ENCODE measurements at places on chromosomes 3 and 15. TPM values are rescaled to one million over a fixed set of nuclear protein-coding genes. Genes with fewer than 3 reads are reported as not detected.

Gene AMOTL2
- total RNA-seq = 21.2 TPM

GRCh38 chr3:63845215-63845614 is 18.4 kb downstream of the THOC7 start:
- no peak for DNase-seq

Gene C3orf52
- 22.6 TPM for total RNA-seq

DNA sequence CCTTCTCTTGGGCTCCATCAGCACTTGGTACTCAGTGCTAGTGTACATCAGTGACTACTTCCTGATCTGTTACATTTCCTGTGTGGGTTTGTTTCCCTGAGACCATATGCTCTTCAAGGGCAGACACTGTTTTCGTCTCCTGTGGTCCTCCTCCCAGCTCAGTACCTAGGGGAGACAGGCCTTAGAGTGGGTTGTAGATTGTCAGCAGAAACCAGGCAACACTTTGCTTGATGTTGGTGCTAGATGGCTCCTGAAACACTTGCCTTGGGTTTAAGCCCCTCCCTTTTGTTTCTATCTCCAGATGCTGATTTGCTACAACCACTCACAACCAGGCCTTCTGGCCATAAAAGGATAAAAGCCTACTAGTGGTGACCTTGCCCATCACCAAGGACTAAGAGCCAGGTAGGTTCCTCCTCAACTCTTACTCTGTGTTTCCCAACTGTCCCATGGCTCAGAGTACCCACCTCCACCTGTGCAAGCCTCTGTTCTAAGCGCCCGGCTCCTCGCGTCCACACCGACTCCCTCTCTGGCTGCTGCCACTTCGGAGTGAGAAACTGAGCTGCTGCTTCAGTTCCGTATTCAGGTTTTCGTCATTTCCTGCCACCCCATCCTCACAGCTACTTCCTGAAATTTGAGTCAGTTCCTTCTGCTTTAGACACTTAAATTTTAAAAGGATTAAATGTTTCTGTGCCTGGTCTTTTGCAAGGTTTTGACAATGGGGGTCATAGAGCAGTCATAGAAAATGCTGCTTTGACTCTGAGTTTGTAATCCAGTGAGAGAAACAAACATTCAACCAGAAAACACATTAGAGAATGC is at the start of gene HCLS1:
Gene HCLS1 (minus strand): TSS at position 548 of the 816 bp plus-strand sequence. CDS start 2,556 bp downstream, outside the sequence.
- peak; percentile 61 for DNase-seq

- DNase-seq = no peak
Observed at GRCh38 chr3:180496995-180497394, 105.0 kb upstream of the TTC14 start.

Gene CRYGS
- 3.2 TPM for total RNA-seq

Gene GRM2
- total RNA-seq = 0.22 TPM

DNA sequence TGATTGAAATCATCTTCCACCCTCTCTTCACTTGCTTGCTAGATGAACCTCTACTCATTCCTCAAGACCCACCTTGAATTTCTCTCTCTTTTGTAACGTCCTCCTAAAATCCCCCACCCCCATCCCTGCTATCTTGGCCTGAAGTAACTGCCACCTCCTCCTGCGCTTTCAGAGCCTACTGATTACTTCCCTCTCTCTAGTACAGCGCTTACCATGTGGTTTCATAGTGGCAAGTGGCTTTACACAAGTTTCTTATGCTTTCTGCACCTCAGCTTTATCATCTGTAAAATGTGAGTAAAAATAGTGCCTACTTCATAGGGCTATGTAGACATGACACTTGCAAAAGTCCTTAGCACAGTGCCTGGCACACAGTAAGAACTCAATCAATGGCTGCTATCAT is 28.7 kb upstream of the DAZL start:
- DNase-seq = no peak

GRCh38 chr3:159657176-159657575 is 331.5 kb upstream of the IL12A start:
- DNase-seq = no peak

GRCh38 chr15:29129926-29130325 is 139.7 kb downstream of the NSMCE3 start:
- peak; percentile 7 for DNase-seq

Gene SAMD7
- not detected for total RNA-seq

GRCh38 chr15:74723754-74724334 is 1.5 kb downstream of the CYP1A1 start:
- no peak for DNase-seq

- no peak for DNase-seq
Observed at GRCh38 chr15:52529341-52529924, 753 bp upstream of the MYO5A start.

- DNase-seq = no peak
Observed at GRCh38 chr15:50800715-50801114, 35.2 kb upstream of the SPPL2A start.

DNA sequence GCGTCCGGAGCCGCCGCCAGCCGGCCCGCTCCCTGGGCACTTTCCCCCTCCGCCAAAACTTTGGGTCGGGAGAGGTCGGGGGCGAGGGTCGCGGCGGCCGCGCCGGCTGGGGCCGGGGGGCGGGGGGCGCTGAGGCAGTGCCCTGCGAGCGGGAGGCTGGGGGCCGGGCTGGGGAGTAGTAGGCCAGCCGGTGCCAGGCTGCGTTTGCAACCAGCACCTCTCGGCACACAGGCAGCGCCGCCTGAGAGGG is 452 bp downstream of the BBX start:
- DNase-seq = no peak

- DNase-seq = no peak
Observed at GRCh38 chr3:68342426-68342825, 589.9 kb downstream of the TAFA4 start.

- no peak for DNase-seq
Observed at GRCh38 chr3:42690766-42691680, 5.7 kb downstream of the KLHL40 start.

GRCh38 chr3:130686833-130687232 is 59.8 kb downstream of the PIK3R4 start:
- DNase-seq = no peak

Gene FES
- 18.6 TPM for total RNA-seq

DNA sequence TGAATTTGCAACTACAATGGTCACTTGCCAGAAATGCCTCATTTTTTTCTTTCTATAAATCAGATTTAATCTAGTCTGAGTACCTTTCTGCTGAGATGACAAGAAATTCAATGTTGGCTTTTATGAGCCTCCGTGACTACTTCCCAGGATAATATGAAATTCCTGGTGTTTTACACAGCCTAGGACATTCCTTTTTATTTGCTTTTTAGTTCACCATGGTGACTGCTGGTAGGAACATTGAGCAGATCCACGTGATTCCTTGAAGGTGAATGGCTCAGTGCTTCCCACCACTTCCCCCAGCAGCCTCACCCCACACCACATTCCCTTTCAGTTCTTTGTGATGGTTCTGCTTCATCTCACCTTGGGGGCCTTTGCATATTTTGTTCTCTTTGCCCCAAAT is 4.3 kb upstream of the NPTN start:
- DNase-seq = no peak

DNA sequence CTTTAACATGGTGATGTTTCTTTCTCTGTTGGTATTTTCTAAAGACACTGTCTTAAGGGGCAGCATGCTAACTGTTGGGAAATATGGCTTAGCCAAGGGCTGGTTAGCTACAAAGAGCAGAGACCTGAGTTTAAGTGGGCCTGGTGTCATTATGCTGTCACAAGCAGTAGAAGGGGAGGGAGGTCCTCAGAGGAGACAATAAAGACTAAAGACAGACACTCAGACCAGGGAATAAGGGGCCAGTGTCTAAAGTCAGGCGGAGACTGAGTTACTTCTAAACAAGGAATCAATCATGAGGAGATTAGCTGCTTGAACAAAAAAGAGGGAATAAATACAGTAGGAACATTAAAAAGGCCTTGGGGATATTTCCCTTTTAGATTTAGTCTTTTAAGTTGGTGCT is 142.7 kb upstream of the DPPA4 start:
- no peak for DNase-seq

Data from mucosa of descending colon (tissue), 3 donors.